ENCODE measurements at places on chromosomes 11 and 22.
A peak's percentile ranks its signal among the peaks of the same experiment; 100 is the strongest.

- DNase-seq: peak; percentile 21
Observed at GRCh38 chr11:11078344-11079086, 220.7 kb upstream of the ZBED5 start.

DNA sequence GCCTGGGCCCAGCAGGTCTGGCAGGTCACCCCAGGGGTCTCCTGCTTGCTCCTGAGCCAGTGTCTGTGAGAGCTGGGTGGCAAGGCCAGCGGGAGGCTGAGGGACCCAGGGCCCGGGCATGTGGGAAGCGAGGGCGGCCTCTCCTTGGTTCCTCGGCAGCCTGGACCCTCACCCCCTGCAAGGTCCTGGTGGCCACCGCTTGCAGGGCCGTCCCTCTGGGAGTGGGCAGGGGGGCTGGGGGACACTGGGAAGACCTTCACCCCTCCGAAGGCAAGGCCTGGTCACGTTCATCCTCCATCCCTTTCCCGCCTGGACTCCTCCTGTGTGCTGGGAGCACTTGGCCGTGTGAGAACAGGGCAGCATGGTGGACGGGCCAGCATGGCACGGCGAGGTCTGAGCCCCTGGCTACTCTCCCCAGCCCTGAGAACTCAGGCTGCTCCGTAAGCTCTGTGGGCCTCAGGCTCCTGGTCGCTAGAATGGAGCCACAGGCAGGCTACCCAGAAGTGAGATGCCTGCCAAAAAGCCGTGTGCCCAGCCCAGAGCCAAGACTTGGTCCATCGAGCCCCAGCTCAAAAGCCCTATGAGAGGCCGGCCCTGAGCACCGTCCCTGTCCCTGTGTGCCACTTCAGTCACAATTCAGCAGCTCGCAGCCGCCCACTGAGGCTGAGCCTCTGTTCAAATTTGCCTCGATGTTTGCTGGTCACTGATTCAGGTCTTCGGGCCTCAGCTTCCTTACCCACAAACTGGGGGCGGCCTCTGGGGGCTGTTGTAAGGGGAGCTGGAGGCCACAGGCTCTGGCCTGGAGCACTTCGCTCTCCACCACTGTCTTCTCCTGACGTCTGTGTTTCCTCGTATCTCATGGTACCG lies 45.0 kb downstream of the IGLL1 start:
- no peak for DNase-seq

DNA sequence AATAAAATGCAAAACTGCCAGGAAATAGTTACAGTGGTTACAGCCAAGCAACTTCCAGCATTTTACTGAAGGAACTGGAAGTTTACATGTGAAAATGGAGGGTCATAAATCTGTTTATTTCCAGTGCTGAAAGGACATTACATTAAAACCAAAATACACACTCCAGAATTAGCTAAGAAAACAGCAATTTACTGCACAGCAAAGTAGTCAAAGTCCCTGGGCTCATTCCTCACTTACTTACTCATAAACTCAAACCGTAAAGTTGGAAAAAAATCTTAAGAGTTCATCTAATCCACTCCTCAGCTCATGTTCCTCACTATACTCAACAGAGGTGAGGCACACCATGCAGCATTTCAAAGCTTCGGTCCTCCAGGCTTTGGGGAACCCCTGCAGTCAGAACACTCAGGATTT lies 17.4 kb downstream of the CTSC start:
- peak; percentile 31 for DNase-seq

DNA sequence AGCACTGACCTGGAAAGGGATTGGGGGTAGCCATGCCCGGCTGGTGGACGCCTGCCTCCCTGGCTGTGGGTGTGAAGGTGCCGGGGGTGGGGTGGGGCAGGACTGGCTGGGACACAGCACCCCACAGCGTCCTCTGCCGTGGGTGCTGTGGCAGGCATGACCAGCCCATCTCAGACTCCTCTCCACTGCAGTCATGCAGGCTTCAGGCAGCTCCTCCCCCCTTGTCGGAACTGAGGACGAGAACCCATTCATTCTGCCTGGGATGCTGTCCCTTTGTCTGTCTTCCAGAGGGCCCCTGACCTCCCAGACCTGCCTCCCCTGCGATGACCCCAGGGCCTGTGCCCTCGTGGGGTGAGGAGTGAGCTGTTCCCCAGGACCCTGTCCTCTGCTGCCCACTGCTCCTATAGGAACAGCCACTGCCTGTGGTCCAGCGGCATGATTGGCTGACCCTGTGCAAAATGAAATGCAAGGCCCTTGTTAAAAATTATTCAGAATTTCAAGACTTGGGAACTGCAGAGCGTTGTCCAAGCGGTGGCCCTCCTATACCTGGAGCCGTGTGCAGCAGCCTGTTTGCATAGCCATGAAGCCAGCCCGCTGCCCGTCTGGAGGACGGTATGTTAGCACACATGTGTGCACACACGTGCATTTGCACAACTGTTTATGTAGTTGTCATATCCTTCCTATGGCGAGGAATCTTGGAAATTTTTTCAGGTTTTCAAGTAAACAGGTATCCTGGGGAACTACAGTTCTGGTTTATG lies 1122.3 kb downstream of the BRD1 start:
- DNase-seq: no peak

DNA sequence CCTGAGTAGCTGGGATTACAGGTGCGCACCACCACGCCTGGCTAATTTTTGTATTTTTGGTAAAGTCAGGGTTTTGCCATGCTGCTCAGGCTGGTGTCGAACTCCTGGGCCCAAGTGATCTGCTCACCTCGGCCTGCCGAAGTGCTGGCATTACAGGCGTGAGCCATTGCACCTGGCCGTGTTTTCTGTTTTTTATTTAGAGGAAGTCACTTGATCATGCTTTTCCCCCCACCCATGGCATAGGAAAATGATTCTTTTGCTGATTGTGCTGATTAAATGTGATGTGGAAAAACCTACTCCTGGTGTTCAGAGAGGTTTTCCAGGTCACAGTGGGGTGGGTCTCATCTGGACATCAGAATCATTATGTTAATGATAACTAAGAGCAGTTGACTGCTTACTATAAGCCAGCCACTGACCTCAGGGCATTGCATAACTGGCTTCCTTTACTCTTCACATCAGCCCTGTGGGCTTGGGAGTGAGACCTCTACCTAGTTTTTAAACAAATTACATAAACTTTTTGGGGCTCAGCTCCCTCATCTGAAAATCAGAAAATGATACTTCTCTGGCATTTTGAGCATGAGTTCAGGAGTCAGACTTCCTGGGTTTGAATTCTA lies 71.0 kb downstream of the PTPRJ start:
- no peak for DNase-seq

DNA sequence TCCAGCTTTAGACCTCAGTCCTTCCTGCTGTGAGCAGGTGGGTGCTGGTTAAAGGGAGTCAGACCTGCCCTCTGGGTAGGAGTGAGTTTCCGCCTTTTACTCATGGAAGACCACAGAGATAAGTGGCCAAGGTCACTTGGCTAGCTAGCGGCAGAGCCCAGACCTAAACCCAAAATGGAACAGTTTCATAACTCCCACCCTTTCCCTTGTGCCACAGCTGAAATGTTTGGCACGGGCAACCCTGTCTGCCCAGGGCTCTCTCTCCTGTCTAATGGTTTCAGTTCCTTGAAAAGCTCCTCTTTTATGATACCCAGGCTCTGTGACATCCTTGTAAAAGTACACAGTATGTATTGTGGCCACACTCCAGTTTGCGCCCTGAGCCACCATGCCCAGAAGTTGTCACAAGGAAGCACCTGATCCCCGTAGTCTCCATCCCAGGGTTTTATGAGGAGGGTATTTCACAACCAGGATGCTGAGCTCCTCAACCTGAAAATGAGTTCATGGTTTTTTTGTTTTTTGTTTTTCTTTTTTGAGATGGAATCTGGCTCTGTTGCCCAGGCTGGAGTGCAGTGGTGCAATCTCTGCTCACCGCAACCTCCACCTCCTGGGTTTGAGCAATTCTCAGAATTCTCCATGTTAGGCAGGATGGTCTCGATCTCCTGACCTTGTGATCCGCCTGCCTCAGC lies 5.1 kb downstream of the MB start:
- DNase-seq: no peak

- peak; percentile 94 for DNase-seq
Observed at GRCh38 chr11:122137078-122137793, 21.2 kb upstream of the BLID start.

- DNase-seq: no peak
Observed at GRCh38 chr11:72377596-72377995, 56.7 kb downstream of the CLPB start.

- DNase-seq: peak; percentile 6
Observed at GRCh38 chr11:26849036-26849435, 127.2 kb upstream of the SLC5A12 start.

- DNase-seq: no peak
Observed at GRCh38 chr11:116061322-116061721, 557.1 kb upstream of the CADM1 start.

DNA sequence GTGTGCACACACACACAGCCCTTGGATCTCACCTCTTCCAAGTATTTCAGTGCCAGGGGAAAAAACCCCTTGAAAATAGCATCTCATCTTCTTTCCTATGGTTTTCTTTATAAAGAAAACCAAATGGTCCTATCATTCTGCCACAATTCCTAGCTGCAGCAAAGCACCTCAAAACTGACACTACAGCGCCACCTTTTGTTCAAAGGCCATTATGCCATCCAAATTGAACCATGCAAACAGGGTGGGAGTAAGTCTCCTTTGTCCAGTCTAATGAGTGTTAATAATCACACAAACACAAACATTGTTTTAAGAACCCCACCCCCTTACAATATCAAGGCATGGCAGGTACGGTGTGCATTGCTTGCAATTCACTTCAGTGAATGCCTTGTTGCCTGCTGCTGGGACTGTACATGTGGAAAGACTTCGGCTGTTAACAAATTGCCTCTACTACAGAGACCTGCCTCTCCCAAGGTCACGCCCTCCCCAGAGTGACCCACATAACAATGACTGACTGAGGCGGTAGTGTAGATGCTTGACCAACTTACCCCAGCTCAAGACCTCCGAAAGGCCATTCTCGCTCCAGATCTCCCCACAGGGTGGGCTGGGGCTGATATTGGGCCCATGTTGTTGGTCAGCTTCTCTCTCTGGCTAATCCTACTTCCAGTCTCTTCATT lies 31.7 kb downstream of the FAM181B start:
- peak; percentile 48 for DNase-seq

- peak; percentile 80 for DNase-seq
Observed at GRCh38 chr11:19828382-19829108, 115.9 kb downstream of the NAV2 start.

GRCh38 chr11:2411446-2412305 lies 11.1 kb downstream of the TSSC4 start:
- no peak for DNase-seq

DNA sequence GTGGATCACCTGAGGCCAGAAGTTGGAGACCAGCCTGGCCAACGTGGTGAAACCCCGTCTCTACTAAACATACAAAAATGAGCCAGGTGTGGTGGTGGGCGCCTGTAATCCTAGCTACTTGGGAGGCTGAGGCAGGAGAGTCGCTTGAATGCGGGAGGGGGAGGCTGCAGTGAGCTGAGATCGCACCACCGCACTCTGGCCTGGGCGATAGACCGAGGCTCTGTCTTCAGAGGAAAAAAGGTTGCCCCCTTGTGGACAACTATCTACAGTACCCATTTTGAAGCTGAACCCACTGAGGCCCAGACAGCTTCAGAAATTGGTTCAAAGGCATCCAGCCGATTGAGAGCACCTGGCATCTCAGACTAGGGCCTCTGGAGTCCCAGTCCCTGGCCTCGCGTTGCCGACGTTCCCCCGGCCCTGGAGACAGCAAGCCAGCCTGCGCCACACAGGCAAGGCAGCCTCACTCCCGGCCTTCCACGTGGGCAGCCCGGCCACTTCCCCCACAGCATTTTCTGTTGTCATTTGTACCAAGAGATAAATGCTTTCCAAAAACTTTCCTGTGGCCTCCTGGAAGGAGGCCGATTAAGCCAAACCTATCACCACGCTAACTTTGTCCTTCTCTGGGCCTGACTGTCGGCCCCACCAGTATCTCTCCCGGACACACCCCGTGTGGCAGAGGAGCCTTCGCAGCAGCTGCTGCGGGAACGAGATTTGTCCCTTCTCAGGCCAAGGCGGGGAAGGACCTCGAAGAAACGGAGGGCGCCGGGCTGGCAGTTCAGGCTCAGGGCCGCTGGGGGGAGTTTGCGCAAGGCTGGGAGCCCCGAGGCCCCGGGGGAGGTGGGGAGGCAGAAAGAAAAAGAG lies 82.8 kb downstream of the FLI1 start:
- DNase-seq: no peak

DNA sequence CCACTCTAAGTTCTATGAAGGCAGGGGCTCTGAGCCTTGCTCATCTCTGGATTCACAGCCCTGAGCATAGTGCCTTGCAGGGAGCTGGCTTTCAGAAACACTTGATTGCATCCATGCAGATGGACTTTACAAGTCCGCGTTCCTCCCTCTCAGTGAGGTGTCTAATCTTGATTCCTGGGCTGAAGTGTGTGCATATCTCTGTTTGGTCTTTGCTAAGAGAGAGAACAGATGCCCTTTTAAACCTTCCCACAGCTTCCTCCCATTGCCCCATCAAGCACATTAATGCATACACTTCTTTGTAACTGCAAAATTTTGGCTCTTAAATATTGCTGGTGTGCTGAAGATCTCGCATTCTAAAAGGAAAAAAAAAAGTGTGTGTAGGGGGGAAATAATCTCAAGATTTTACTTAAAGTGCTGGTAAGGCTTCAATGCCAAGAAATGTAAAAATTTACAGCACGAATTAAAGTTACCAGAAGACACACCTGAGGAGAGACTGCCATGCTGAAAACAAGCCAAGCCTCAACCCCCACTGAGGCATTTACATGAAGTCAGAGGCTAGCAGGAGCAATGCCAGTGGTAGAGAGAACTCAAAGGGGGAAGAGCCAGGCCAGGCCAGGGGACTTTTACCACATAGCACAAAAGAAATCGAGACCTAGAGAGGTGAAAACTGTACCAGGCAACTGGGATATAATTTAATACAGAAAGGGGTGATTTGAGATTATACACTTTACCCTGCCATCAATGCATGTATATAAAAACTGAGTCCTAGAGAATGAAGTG lies 492.1 kb downstream of the SOX6 start:
- no peak for DNase-seq

DNA sequence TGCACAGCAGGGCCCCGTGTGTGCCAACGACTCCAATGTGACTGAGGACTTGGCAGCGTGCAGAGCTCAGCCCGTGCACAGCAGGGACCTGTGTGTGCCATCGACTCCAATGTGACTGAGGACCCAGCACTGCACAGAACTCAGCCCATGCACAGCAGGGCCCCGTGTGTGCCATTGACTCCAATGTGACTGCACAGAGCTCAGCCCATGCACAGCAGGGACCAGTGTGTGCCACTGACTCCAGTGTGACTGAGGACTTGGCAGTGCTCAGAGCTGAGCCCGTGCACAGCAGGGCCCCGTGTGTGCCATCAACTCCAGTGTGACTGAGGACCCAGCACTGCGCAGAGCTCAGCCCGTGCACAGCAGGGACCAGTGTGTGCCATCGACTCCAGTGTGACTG lies 347.8 kb upstream of the B3GAT1 start:
- no peak for DNase-seq

DNA sequence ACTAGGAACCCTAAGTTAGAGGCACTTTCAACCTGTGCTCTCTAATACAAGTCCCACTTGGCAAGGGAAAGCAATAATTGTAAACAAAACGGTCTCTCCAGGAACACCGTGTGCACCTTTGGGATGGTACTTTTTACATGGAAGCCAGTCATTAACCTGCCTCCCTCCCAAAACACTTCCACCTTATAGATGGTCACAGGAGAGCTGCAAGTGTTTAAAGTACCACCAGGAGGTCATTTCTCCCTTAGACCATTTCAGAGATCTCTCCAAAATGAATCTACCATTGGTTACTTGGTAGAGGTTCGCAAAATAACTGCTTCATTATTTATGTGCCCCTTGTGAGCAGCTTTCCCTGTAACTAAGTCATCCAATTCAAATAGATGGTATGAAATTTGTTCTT lies 375.3 kb downstream of the DYNC2H1 start:
- DNase-seq: no peak

Measured in bronchial epithelial cell (primary cell).